Daoy (cell line): ENCODE measurements at places on chromosomes 7 and 10. TPM values are rescaled to one million over a fixed set of nuclear protein-coding genes. Genes with fewer than 3 reads are reported as not detected.
A peak's percentile ranks its signal among the peaks of the same experiment; 100 is the strongest.

Gene CPED1
- total RNA-seq, result 0.15 and 1.6 TPM in 2 replicates

Gene FAM237B
- not detected in 2 replicates for total RNA-seq

GRCh38 chr7:117375380-117375779 is 51.9 kb downstream of the ASZ1 start:
- no peak for DNase-seq

GRCh38 chr7:101165958-101166647 is 734 bp upstream of the VGF start:
- no peak for DNase-seq

DNA sequence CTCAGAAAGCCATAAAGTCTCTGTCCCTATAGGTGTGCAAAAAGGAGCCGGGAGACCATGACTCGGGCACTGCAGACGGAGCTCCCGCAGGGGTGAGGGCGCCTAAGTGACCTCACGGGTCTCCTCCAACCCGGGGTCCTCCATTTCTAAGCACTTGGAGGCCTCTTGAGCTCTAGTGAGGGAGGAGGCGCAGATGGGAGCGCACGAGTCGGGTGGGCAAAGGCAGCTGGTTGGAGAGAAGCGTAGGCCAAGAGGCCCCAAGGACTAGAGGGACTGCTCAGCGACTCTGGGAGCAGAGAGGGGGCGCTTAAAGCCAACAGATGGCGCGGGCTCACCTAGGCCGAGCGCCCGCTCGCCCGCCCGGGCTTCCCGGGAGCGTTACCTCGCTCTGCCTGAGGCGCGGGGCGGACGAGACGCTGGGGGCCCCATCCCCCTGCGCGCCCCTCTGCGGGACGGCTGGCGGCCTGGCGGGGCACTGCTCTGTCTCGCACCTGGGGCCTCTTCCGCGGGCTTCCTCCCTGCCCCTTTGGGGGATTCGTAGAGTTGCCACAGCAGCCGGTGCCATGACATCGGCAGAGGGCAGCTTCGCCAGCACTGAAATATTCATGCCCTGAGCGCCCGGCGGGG is 523 bp upstream of the CDH23 start:
- peak; percentile 71 for DNase-seq

DNA sequence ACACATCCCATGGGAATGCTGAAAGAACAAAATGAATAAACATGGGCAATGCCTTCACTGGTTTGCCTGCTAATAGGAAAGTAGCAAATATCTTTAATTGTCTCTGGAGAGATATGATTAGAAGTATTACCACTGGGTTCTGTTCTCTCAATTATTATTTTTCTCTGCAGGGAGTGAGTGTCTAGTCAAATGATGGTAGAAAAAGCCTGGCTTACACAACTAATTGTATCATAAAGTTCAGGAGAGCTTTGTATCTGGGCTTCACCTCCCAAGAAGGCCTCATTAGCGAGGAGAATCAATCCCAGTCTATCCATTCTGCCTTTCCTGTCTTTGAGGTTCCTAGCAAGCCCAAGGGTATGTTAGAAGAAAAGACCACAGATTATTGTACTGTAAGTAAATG is at the start of gene OR2A14:
Gene OR2A14, plus strand, starts transcription at position 301 of the 400 bp plus-strand sequence. CDS start 5,937 bp downstream, outside the sequence.
- DNase-seq, result no peak
